Inflammatory macrophage (primary cell): ENCODE measurements at places on chromosomes 3 and 15.
A peak's percentile ranks its signal among the peaks of the same experiment; 100 is the strongest.

- no peak for DNase-seq
Measured at GRCh38 chr3:117097351-117097750, 387.8 kb downstream of the TUSC7 start.

DNA sequence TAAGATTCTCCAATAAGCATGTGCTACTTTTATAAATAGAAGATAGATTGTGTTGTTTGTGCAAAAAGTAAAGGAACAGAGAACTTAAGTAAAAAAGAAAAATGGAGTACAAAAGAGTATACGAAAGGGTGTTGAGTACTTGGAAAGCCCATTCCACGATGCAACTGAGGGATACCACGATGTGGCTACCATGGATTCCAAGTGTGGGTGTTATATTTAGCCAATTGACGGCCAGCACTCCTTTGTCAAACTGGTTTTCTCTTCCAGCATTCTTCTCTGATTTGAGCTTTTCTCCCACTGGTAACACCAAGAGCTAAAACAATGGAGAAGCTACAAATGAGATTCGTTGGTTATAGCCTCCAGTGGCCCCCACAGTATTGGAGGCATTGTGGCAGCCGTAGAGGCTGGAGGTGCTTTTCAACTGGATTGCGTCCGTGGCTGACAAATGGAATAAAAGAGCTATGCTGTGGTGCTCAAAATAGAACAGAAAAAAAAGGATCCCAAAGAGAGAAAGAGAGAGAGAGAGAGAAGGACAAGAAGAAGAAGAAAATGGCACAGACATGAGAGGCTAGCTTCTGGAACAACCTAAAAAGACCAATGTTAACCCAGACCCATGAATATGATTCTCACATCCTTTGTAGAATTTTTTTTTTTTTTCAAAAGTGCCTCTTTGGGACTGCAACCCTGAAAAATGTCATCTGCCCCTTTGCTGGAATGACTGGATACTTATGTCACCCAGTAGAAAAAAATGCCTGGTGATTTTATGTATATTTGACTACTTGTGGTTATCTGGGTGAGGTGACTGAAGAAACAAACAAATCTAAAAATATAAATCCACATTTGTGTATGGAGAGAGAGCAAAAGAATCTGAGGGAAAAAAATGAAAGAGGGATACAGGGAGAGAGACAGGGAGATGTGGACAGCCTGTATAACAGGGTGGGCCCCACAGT, 345.1 kb downstream of the RORA start:
- no peak for DNase-seq

DNA sequence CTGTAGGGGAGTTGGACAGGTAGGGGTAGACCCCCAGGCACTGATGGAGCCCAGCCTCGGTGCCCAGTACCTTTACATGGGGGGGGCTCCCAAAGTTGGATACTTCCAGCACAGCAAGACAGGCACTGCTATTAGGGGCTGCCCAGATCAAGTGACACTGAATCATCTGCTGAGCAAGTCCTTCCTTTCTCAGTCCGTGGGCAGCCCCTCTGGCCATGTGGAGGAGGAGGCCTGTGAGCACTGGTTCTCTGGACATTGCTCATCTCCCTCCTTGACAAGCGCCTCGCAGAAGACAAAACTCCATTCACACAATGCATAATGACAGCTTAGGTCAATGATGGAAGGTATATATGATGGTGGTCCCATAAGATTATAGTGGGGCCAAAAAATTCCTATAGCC, 35.7 kb downstream of the EEFSEC start:
- peak; percentile 39 for DNase-seq

DNA sequence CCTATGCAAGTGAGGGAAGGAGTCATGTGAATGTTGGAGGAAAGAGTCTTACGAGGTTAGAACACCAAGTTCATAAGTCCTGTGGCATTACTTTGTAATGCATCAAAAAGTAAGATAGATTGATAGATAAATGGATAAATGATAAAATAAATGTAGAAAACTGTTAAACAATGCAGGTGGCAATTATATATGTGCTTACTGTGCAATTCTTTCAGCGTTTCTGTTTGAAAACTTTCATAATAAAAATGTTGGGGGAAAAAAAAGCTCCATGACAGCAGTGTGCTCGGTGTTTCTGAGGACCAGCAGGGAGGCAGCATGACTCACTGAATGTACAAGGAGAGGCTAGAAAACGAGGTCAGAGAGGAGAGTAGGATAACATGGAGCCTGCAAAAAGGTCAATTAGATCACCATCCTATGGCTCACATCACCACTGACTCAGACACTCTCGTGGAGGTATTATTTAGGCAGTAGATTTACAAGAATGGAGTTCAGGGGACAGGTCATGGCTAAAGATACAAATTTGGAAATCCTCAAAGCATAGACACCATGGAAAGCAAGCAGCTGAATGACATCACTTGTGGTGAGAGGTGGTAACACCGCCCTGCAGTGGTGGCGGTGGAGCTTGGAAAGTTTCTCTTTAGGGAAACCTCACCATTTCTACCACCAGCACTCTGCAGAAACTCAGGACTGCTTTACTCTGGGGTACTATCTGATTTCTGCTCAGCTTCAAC, 219.8 kb downstream of the CTNNB1 start:
- peak; percentile 32 for DNase-seq

DNA sequence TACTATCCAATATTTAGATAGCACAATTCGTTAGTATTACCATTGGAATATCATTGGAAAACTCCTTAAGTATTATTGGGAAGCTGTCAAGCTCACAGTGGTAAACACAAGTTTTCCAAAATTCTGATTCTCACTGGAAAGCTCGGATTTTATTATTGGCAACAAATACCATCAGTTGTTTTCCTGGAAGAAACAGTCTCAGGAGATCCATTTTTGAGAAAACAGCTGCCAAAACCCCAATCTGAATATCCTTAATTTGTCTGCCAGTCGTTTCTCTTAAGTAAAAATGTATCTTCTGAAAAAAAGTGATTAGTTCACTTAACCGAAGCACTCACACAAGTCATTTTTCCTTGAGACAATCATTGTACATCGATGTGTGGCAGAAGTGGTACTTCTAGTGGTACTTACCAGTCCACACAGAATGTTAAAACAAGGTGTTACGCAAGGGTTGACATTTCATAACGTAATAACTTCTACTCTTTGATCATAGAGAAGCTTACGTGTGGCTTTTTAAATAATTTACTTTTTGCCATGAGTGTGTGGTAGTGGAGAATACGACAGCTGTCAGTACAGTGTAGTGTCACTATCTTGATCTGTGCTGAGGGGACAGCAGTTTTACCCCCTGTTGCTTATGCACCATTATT, 74.9 kb downstream of the FAM43A start:
- peak; percentile 35 for DNase-seq
